ENCODE measurements at places on chromosomes 1 and 21.

DNA sequence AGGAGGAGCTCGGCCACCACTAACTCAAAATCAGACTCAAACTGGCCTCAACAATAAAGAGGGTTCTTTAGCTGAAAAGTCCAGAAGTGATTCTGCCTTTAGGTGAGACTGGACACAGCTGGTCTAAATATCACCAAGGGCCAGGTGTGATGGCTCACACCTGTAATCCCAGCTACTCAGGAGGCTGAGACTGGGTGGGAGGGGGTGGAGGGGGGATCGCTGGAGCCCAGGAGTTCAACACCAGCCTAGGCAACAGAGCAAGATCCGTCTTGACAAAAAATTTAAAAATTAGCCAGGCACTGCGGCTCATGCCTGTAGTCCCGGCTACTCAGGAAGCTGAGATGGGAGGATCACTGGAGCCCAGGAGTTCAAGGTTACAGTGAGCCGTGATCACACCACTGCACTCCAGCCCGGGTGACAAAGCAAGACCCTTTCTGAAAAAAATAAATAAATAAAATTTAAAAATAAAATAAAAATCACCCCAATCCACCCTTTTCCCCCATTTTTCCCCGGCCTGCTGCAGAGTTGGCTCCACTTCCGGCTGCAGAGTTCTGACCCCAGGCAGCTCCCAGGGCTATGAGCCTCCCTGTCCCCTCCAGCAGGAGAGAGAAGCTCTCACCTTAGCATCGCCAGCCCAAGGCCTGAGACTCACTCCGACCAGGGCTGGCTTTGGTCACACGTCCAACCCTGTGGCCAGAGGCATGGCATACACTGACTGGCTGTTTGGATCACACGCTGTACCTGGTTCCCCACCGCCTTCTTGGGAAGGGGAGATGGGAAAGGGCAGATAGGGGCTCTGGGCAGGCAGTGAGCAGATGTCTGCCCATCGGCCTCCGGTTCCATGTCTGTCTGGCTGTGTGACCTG lies 87.3 kb upstream of the IFFO2 start:
- H3K27me3 ChIP-seq: peaks cover 48% of the 10 kb centered on the region
- H3K36me3 ChIP-seq: no peaks in the 10 kb centered on the region
- DNase-seq: no peak
- H3K4me1 ChIP-seq: peaks cover 8% of the 10 kb centered on the region

- peaks cover 4% of the 10 kb centered on the region for H3K27me3 ChIP-seq
- no peaks in the 10 kb centered on the region for H3K36me3 ChIP-seq
- H3K4me1 ChIP-seq: no peaks in the 10 kb centered on the region
Observed at GRCh38 chr1:224957696-224958095, 28.2 kb downstream of the DNAH14 start.

DNA sequence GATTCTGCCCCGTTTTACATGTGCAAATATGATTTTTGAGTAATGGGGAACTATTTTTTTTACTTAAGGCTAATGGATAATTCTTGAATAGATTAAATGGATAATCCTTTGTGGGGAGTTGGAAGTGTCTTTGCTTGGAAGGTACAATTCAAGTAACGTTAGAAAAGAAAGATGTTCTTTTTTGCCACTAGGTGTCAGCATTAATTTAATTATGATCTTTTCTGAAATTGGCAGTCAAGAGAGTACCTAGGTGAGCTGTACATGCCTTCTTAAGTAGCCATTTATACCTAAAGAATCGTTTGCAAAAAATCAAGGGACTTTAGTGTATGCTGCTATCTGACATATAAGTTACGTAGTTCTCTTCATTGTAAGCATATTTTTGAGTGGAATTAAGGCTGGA lies 2.2 kb downstream of the FBXO28 start:
- H3K36me3 ChIP-seq: peaks cover 10% of the 10 kb centered on the region
- H3K4me1 ChIP-seq: peaks cover 31% of the 10 kb centered on the region
- peak overlapping the region; percentile 60 for H3K27ac ChIP-seq
- DNase-seq: no peak
- H3K4me3 ChIP-seq: peak overlapping the region; percentile 51

GRCh38 chr1:237247442-237247841 lies 205.5 kb downstream of the RYR2 start:
- H3K4me1 ChIP-seq: no peaks in the 10 kb centered on the region
- DNase-seq: no peak
- H3K36me3 ChIP-seq: no peaks in the 10 kb centered on the region
- H3K27me3 ChIP-seq: peaks cover 3% of the 10 kb centered on the region
- no peak overlapping the region for H3K27ac ChIP-seq
- H3K4me3 ChIP-seq: no peak overlapping the region

Data from activated CD8-positive, alpha-beta memory T cell treated with anti-CD3 and anti-CD28 coated beads, Interleukin-2, amount 10 ng/mL, durations not matched to agents 7 days and 5 days (primary cell).